RWPE2 (cell line): ENCODE measurements at places on chromosomes 7 and 10.

GRCh38 chr10:79492839-79493238, 19.5 kb upstream of the EIF5AL1 start:
- H3K27ac ChIP-seq: no peak overlapping the region
- H3K36me3 ChIP-seq: no peaks in the 10 kb centered on the region
- H3K27me3 ChIP-seq: no peaks in the 10 kb centered on the region
- H3K4me1 ChIP-seq: peaks cover 9% of the 10 kb centered on the region

DNA sequence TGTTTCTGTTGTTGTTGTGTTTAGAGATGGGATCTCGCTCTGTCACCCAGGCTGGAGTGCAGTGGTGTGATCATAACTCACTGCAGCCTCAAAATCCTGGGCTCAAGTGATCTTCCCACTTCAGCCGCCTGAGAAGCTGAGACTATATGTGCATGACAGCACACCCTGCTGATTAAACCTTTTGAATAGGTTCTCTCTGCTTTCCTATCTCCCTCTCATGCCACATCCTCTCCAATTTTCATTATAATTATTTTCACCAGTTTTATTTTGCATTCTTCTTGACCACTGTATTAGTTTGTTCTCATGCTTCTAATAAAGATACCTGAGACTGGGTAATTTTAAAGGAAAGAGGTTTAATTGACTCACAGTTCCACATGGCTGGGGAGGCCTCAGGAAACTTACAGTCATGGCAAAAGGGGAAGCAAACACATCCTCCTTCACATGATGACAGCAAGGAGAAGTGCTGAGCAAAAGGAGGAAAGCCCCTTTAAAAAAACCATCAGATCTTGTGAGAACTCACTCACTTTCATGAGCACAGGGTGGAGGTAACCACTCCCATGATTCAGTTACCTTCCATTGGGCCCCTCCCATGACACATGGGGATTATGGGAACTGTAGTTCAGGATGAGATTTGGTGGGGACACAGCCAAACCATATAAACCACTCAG, 12.9 kb downstream of the AGK start:
- no peaks in the 10 kb centered on the region for H3K4me1 ChIP-seq
- H3K27ac ChIP-seq: no peak overlapping the region
- peaks cover 43% of the 10 kb centered on the region for H3K36me3 ChIP-seq
- H3K4me3 ChIP-seq: no peak overlapping the region
- DNase-seq: no peak

- H3K4me3 ChIP-seq: no peak overlapping the region
- H3K36me3 ChIP-seq: no peaks in the 10 kb centered on the region
- H3K27ac ChIP-seq: no peak overlapping the region
- H3K4me1 ChIP-seq: no peaks in the 10 kb centered on the region
- DNase-seq: no peak
These were observed 23.5 kb downstream of the HEPACAM2 start for GRCh38 chr7:93202594-93203250.

- H3K27ac ChIP-seq: no peak overlapping the region
- H3K4me3 ChIP-seq: no peak overlapping the region
- no peaks in the 10 kb centered on the region for H3K27me3 ChIP-seq
- DNase-seq: no peak
These were observed 78.8 kb upstream of the ANLN start for GRCh38 chr7:36310897-36311296.

GRCh38 chr7:21107101-21107500, 320.4 kb upstream of the SP8 start:
- H3K27me3 ChIP-seq: no peaks in the 10 kb centered on the region
- no peak for DNase-seq
- H3K27ac ChIP-seq: peak overlapping the region; percentile 86

- no peak for DNase-seq
- no peak overlapping the region for H3K27ac ChIP-seq
- no peaks in the 10 kb centered on the region for H3K36me3 ChIP-seq
- no peaks in the 10 kb centered on the region for H3K4me1 ChIP-seq
- no peak overlapping the region for H3K4me3 ChIP-seq
These were observed 40.0 kb upstream of the ANLN start for GRCh38 chr7:36349626-36350025.

DNA sequence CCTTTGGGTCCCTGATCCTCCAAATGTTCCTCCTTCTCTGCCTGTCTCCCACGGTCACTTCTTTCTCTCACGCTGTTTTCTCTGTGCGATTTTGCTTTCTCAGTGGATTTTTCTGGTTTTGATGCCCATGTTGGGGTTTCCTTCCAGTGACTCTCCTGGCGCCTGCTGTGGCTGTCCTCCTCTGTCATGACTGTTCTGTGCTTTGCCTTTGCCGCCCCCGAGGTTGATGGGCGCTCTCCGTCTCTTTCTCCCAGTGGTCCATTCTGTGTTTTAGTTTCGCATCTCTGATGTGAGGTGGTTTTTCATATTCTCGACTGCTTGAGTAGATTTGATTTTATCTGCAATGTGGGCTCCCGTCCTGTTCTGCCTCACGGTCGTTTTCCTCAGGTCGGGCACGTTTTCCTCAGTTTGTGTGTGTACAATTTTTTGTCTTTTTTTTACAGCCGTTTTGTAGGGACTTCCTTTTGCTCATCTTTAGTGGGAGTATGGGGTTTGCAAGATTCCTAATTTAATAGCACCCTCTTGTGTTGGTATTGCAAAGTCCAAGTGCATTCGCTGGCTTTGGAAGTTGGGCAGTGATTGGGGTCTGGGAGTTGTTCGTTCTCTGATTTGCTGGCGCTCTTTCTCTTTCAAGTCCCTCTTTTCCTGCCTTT, 100.0 kb downstream of the INPP5A start:
- no peaks in the 10 kb centered on the region for H3K27me3 ChIP-seq
- peak; percentile 38 for DNase-seq
- H3K4me1 ChIP-seq: no peaks in the 10 kb centered on the region

GRCh38 chr7:136956671-136957070, 88.2 kb downstream of the CHRM2 start:
- peaks cover 2% of the 10 kb centered on the region for H3K27me3 ChIP-seq
- H3K4me1 ChIP-seq: no peaks in the 10 kb centered on the region
- DNase-seq: no peak

DNA sequence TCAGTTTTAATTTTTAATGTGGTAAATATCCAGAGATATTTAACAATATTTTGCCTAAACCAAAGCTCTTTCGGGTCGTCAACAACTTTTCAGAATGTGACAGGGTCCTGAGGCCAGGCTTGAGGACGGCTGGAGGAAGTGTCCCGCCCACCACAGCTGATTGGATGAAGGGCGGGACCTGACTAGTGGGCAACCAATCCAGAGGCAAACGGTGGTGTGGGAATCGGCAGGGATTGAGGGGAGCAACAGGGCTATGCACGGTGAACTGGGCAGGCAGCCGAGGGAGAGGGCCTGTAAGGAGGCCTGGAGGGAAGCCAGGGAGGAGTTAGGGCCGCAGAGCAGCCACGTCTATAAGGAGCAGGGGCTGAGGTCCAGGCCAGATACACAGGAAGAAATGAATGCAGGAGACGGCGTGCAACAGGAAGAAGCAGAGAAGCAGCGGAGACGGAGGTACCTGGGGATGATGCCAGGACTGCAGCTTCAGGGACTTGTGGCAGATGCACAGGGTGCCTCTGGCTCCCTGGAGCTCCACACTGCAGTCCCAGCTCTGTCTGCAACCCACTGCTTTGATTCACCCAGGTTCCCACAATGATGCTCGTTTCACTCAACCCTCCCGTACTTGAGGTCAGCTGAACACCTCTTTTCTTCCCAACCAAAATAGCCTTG, 46.1 kb upstream of the ZMIZ1 start:
- no peaks in the 10 kb centered on the region for H3K27me3 ChIP-seq
- H3K36me3 ChIP-seq: no peaks in the 10 kb centered on the region
- H3K4me1 ChIP-seq: peaks cover 11% of the 10 kb centered on the region
- peak; percentile 42 for DNase-seq

- H3K36me3 ChIP-seq: peaks cover 84% of the 10 kb centered on the region
- no peak for DNase-seq
- H3K4me3 ChIP-seq: no peak overlapping the region
- no peaks in the 10 kb centered on the region for H3K27me3 ChIP-seq
- no peaks in the 10 kb centered on the region for H3K4me1 ChIP-seq
These were observed 11.6 kb downstream of the ZDHHC6 start for GRCh38 chr10:112434988-112435619.

DNA sequence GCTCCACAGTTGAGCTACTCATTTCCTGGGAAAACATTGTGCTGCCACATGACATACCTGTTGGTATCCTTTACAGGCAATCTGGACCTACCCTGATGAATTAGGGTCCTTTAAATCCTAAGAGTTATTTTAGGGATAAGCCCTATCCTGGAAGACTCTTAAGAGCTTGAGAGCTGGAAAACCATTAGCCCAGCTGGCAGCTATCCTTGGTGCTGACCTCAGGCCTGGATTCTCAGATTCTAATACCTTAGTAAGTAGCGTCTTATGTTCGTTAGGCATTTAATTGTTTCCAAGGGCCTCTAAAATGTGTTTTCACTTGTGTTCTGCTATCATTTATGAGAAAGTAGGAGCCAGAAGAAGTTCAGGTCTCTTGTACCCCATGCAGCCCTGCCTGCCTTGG, 93.0 kb upstream of the SORCS3 start:
- no peaks in the 10 kb centered on the region for H3K27me3 ChIP-seq
- no peak overlapping the region for H3K27ac ChIP-seq
- no peaks in the 10 kb centered on the region for H3K36me3 ChIP-seq
- no peaks in the 10 kb centered on the region for H3K4me1 ChIP-seq
- no peak overlapping the region for H3K4me3 ChIP-seq

GRCh38 chr7:12646139-12646538, 41.3 kb upstream of the ARL4A start:
- peaks cover 30% of the 10 kb centered on the region for H3K4me1 ChIP-seq
- H3K36me3 ChIP-seq: no peaks in the 10 kb centered on the region
- H3K27ac ChIP-seq: no peak overlapping the region
- H3K4me3 ChIP-seq: no peak overlapping the region
- no peaks in the 10 kb centered on the region for H3K27me3 ChIP-seq
- no peak for DNase-seq

- no peak for DNase-seq
- H3K36me3 ChIP-seq: peaks cover 5% of the 10 kb centered on the region; the same call in 1 of the 2 replicates
- no peak overlapping the region for H3K4me3 ChIP-seq
- H3K4me1 ChIP-seq: peaks cover 3% of the 10 kb centered on the region
- no peaks in the 10 kb centered on the region for H3K27me3 ChIP-seq
These were observed 166.6 kb upstream of the TCF7L2 start for GRCh38 chr10:112783351-112784021.

GRCh38 chr10:8279598-8279997, 225.1 kb downstream of the GATA3 start:
- DNase-seq: no peak
- no peak overlapping the region for H3K27ac ChIP-seq
- H3K27me3 ChIP-seq: no peaks in the 10 kb centered on the region
- no peaks in the 10 kb centered on the region for H3K36me3 ChIP-seq

- H3K4me3 ChIP-seq: no peak overlapping the region
- no peaks in the 10 kb centered on the region for H3K4me1 ChIP-seq
- H3K27ac ChIP-seq: no peak overlapping the region
- H3K27me3 ChIP-seq: no peaks in the 10 kb centered on the region
- no peak for DNase-seq
These were observed 7.4 kb downstream of the INPP5A start for GRCh38 chr10:132544744-132545658.

- no peak for DNase-seq
- no peaks in the 10 kb centered on the region for H3K36me3 ChIP-seq
- H3K4me3 ChIP-seq: peak within 1 kb of the TSS; percentile 11
- H3K4me1 ChIP-seq: no peaks in the 10 kb centered on the region
These were observed at the start of gene CLEC2L for GRCh38 chr7:139523199-139523941. Gene CLEC2L, plus strand, starts transcription at chr7:139523685. Its CDS starts 243 bp downstream, at chr7:139523928.

DNA sequence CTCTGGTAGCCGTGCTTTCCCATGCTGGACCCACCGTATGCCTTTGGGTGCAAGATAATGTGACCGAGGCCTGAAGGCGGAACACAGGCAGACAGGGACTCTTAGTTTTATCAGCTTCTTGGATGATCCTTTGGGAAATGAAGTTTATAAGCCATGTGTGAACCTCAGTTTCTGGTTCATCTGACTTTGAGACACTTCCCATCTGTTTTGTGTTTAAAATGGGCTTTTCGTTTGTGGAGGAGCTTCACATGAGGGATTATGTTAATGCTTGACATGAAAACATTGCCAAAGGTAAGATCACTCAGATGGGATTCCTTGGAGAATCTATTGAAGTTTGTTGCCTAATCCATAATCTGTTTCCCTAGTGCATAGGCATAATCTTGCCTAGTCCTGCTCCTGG, 249.8 kb upstream of the LYZL1 start:
- no peak overlapping the region for H3K27ac ChIP-seq
- H3K4me1 ChIP-seq: no peaks in the 10 kb centered on the region
- DNase-seq: no peak
- H3K27me3 ChIP-seq: no peaks in the 10 kb centered on the region
- H3K36me3 ChIP-seq: no peaks in the 10 kb centered on the region

DNA sequence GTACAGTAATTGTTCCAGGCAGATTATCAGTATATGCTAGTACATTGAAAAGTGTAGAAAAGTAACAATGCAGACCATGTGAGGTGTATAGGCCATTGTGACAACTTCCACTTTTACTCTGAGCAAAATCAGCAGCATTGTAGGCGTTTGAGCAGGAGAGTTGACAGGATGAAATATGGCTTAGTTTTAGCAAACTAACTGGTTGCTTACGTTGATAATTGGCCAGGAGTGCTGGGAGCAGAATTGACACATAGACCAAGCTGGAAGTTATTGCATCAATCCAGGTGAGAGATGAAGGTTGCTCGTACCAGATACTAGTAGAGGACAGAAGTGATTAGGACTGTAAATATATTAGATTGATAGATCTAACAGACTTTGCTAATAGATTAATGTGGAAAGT, 46.0 kb downstream of the LCOR start:
- H3K27me3 ChIP-seq: no peaks in the 10 kb centered on the region
- no peak overlapping the region for H3K27ac ChIP-seq
- H3K4me1 ChIP-seq: no peaks in the 10 kb centered on the region
- no peak overlapping the region for H3K4me3 ChIP-seq
- DNase-seq: no peak
- no peaks in the 10 kb centered on the region for H3K36me3 ChIP-seq

DNA sequence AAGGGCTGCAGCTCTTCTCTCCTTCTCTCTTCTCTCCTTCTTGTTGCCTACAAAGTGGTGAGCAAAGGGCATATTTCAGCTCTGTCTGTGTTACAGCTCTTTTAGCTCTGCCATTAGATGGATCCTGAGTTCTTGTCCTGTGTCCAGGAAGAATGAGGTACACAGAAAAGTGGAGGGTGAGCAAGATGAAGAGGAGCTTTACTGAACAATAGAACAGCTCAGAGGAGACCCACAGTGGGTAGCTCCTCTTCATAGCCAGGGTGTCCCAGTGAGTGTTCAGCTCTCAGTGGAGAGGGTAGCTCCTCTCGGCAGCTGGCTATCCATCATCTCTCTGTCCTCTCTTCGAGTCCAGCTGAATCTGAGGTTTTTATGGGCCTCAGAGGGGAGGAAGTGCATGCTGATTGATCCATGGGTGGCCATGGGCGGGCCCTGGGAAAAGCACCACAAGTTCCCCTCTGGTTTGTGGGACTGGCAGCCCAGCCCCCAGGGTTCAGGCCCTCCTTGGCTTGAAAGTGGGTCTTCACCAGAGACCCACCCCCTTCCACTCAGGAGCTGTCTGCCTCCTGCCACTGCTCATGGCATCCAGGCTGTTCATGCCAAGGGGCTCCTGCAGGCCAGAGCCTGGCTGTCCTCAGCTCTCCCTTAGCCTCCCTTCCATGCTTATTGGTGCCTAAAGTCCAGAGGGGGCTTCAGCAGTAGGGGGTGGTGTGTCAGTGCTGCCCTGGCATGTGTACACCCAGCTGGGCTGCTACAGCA, 109.1 kb upstream of the FAM180A start:
- peaks cover 21% of the 10 kb centered on the region for H3K4me1 ChIP-seq
- H3K36me3 ChIP-seq: no peaks in the 10 kb centered on the region
- no peak overlapping the region for H3K27ac ChIP-seq
- no peak overlapping the region for H3K4me3 ChIP-seq
- H3K27me3 ChIP-seq: no peaks in the 10 kb centered on the region
- DNase-seq: no peak

- no peak for DNase-seq
- no peak overlapping the region for H3K27ac ChIP-seq
- no peaks in the 10 kb centered on the region for H3K27me3 ChIP-seq
These were observed 57.7 kb upstream of the EFCAB10 start for GRCh38 chr7:105638902-105639495.
